PC-3 (cell line): ENCODE measurements at places on chromosomes 13 and 19.

DNA sequence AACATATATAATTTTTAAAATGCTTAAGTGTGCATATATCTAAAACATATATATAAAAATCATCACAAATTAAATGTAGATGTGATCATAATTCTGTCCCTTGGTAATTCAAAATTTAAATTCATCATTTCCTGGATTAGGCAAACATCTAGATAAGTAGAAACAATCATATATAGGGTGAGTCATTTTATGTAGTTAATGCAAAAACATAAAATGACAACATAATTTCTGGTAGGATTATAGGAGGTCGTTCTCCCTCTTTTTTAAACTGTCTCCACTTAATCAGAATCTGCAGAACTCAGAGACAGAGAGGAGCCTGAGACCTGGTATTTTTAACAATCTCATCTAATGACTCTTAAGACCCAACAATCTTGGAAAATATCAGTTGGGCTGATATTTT is 333.4 kb downstream of the KCTD12 start:
- H3K27ac ChIP-seq, result no peak overlapping the region
- H3K36me3 ChIP-seq, result no peaks in the 10 kb centered on the region
- DNase-seq, result no peak
- H3K4me1 ChIP-seq, result no peaks in the 10 kb centered on the region

GRCh38 chr19:29121684-29122083 is 91.3 kb downstream of the UQCRFS1 start:
- no peaks in the 10 kb centered on the region for H3K4me1 ChIP-seq
- no peaks in the 10 kb centered on the region for H3K27me3 ChIP-seq
- H3K4me3 ChIP-seq, result no peak overlapping the region
- no peak for DNase-seq
- H3K27ac ChIP-seq, result no peak overlapping the region

- H3K27me3 ChIP-seq, result peaks cover 24% of the 10 kb centered on the region
- H3K36me3 ChIP-seq, result no peaks in the 10 kb centered on the region
- H3K4me3 ChIP-seq, result no peak overlapping the region
- no peak for DNase-seq
Measured at GRCh38 chr13:26486550-26486949, 70.9 kb upstream of the WASF3 start.

DNA sequence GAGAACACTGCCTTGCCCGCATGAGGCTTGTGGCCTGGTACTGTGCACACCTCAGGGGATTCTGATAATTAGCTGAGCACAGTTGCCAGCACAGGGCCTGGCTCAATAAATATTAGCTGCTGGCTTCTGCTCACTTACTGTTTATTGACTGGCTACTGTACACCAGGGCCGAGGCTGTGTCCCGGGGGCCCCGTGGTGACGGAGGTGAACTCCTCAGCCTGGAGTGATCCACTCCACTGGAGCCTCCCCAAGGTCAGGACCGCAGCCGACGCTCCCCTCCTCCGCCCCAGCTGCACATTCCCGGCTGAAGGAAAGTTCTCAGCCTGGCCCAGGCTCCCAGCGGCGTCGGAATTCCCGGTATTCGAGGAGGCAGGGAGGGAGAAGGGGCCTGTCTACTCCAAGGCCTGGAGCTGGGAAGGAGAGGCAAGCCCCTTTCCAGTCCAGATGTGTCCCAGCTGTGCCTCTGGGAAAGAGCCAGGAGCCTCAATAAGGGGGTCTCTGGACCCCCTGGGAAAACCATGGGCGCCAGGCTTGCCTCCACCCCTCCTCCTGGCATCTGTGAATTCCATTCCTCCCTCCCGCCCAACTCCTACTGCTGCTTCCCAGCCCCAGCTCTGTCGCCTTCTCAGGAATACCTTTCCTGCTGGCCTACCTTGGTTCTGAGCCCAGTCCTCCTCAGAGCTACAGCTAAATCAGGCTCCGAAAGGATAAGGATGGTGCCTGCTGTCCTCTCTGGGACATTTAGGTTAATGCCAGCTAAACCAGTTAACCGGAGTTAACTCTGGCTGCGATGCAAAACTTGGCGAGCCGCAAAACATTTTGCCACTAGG is 7.3 kb downstream of the RPS16 start:
- peaks cover 13% of the 10 kb centered on the region for H3K36me3 ChIP-seq
- peaks cover 14% of the 10 kb centered on the region for H3K4me1 ChIP-seq
- H3K27me3 ChIP-seq, result no peaks in the 10 kb centered on the region
- H3K27ac ChIP-seq, result no peak overlapping the region; the same call in 1 of the 2 replicates
- no peak overlapping the region for H3K4me3 ChIP-seq
- DNase-seq, result no peak

GRCh38 chr13:49448753-49449152 is 4.7 kb downstream of the SETDB2 start:
- no peaks in the 10 kb centered on the region for H3K27me3 ChIP-seq
- no peak for DNase-seq
- no peak overlapping the region for H3K4me3 ChIP-seq
- peaks cover 29% of the 10 kb centered on the region for H3K4me1 ChIP-seq
- no peak overlapping the region for H3K27ac ChIP-seq

DNA sequence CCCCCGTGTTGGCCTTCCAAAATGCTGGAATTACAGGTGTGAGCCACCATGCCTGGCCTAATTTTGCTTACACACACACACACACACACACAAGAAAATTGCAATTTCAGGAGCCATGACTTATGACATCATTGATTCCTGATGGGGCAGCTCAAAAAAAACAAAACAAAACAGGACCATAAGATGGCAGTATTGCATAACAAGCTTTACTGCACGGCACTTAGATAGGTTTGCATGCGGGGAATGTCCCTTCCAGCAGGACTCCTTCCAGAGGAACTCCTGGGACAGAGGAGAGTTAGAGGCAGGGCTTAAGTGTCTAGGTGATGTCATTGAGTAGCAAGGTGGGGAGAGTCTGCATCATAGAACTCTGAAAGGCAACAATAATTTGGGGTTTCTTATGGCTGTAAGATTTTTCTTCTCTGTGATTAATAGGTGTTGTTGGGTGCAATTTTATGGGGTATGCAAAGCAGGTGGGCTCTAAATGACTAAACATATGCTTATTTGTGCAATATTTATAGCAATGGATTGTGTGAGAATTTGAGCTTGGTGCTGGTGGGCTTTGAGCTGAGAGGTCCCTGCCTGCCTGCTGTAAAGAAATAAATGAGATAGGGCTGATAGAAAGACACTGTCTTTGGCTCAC is 9.0 kb upstream of the ACSBG2 start:
- peak; percentile 94 for DNase-seq
- no peaks in the 10 kb centered on the region for H3K36me3 ChIP-seq
- H3K27ac ChIP-seq, result no peak overlapping the region
- H3K4me3 ChIP-seq, result no peak overlapping the region

DNA sequence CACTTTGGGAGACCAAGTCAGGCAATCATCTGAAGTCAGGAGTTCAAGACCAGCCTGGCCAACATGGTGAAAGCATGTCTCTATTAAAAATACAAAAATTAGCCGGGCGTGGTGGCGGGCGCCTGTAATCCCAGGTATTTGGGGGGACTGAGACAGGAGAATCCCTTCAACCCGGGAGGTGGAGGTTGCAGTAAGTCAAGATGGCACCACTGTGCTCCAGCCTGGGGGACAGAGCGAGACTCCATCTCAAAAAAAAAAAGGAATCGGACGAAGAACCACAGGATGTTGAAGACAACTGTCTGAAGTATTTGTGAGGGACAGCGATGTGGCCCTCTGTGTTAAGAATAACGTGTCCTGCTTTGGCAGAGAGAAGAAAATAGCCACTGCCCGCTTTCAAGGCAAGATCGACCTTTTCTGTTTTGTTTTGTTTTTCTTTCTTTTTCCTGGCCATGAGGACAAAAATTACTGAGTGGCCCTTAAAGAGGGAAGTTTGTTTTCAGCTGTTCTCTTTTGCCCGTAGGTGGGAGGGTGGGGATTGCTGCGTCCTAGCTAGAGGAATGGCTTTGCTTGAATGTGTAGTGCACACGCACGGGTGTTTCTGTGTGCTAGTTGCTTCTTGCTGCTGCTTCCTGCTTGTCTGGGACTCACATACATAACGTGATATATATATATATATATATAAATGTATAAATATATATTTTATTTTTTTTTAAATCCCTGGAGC is 6.2 kb upstream of the PRKCG start:
- H3K4me3 ChIP-seq, result no peak overlapping the region
- 0 out of 2 replicates have a peak, but pooled peaks cover 6% of the 10 kb centered on the region for H3K27me3 ChIP-seq
- H3K36me3 ChIP-seq, result peaks cover 25% of the 10 kb centered on the region
- H3K4me1 ChIP-seq, result peaks cover 4% of the 10 kb centered on the region; the same call in 1 of the 2 replicates
